ENCODE measurements at places on chromosomes 12 and 14.

- no peak for DNase-seq
These were observed 17.2 kb upstream of the ARID2 start for GRCh38 chr12:45712319-45712718.

DNA sequence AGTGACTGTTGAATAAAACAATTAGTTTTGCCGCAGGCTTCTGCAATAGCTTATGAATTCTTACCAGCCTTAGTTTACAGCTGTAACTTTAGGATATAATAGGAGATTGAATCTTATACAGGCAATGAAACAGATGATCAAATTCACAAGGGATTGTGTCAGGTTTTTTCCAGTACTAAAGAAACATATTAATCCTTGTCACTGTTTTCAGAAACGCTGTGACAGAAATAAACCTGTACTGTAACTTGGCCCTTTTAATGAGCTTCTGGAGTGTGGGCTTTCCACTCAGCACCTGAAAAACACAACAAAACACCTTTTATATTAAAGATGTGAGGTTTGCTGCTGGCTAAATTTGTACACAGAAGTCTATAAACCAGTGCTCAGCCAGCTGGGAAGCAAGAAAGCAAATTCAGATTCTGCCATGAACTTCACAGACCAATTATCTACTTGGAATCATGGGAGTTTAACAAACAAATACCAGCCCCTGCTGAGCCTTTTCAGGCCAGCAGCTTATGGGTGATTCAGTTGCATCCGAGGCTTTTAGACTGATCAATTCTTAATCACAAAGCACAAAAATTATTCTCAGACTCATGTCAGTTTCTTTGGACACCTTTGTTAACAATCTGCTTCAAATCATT is 109.5 kb downstream of the FOXG1 start:
- DNase-seq = no peak

- DNase-seq = no peak
These were observed 203.6 kb upstream of the SOX5 start for GRCh38 chr12:24153079-24153478.

- DNase-seq = no peak
These were observed 278.3 kb downstream of the NRXN3 start for GRCh38 chr14:78448164-78449094.

- no peak for DNase-seq
These were observed 124.7 kb upstream of the MAX start for GRCh38 chr14:65226824-65227604.

All from epithelial cell of prostate (primary cell).